ENCODE measurements at places on chromosomes 7 and 10.

DNA sequence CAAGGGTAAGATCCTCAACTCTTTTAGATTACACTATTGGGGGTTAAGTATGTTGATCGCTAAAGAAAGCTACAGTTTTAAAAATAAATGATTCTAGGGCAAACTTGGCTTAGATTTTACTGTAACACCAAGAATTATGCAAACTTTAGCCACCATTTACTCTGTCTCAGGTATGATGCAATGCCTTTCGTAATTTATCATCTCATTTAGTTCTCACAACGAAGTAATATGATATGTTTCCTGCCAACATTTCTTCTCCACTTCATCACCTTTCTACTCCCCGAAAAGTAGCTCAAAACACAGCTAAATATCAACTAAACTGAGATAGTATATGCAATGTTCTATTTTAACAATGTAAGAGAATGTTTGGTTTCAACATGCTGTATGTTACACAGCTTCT, 21.1 kb downstream of the FAM133B start:
- no peak for DNase-seq

- no peak for DNase-seq
These were observed 18.2 kb upstream of the ENO4 start for GRCh38 chr10:116831086-116831485.

DNA sequence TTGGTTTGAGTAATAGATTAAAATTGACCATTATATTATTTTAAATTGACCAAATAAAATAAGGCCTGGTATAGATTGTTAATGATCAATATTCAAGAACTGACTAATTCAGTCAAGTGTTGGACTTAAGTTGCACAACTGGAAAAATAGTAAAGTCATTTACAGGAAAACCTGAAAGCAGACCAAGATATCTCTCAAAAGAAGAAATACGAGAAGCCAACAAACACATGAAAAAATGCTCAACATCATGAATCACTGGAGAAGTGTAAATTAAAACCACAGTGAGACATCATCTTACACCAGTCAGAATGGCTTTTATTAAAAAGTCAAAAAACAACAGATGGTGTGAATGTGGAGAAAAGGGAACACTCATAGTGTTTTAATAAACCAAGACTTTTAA, 80.4 kb upstream of the MALRD1 start:
- no peak for DNase-seq

DNA sequence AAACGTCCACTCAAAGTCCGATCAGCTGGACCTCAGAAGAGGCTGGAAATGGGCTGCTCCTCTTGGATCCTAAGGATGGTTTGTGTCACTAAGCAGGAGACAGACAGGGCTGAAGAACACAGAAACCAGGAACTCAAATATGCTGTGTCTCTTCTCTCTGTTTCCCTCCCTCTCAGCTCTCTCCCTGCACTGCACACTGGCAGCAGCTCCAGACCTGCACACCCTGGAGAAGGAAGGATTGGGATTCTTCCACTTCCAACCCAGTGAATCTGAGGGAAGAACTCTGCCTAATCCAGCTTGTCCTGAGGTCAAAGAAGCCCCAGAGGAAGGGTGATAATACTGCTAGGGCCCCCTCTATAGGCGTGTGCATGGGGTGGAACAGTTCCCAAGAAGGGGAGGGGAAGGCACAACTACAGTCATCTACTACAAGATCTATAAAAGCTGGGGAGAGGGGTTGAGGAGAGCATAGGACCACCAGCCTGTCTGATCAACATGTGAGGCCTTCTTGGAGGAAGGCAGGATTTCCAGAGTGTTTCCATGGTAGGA, 22.7 kb upstream of the ZCCHC24 start:
- no peak for DNase-seq

- DNase-seq = no peak
These were observed 246.9 kb downstream of the NSUN6 start for GRCh38 chr10:18404530-18404929.

- no peak for DNase-seq
These were observed 145.4 kb downstream of the KIF20B start for GRCh38 chr10:89846786-89847185.

DNA sequence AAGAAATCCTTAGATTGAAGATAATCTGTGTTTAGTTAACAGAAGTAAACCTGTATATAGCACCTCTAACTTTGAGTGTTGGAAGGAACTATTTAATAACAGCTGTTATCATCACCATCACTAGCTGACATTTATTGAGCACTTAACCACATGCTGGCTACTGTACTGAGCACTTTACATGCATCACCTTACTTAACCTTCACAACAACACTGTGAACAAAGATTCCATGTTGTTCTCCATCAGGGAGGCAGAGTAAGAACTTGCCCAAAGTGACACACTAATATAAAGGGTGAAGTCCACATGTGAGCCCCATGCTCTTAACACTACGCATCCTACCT, 182.2 kb downstream of the ST7 start:
- DNase-seq = no peak

Measured in stromal cell of bone marrow (primary cell).